ENCODE measurements at places on chromosomes 5 and 9.
A peak's percentile ranks its signal among the peaks of the same experiment; 100 is the strongest.

- no peak for DNase-seq
These were observed 203.6 kb downstream of the EDIL3 start for GRCh38 chr5:84181093-84181492.

DNA sequence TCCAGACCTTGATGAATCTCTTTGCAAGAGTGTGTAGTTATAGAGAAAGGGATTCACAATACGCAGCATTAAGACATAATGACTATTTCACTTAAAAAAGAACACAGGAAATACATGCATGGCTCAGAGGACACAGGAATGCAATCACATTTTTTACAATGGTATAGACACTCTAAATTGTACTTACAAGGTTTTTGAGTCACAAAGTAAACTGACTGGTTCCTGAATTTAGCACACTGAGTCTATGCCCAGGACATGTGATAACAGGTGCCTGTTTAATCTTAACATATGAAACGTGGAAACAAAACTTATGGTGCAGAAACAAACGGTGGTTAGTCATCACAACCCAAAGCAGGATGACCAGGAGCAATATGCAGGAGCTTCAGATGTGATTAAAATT is 6.7 kb downstream of the EPB41L4A start:
- no peak for DNase-seq

DNA sequence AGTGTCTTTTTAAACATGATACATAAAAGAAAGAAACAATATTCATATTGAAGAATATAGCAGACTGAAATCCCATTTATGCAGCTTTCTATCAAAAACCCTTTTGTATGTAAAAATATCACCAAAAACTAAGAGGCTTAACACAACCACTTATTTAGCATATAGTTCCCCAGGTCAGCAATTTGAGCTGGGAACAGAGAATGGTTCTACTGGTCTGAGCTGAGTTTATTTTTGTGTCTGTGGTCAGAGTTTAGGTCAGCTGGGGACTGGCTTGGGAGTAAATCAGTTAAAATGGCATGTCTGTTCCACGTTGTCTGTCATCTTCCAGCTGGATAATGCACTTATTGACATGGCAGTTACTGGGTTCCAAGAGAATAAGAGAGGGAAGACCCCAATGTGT is 165.0 kb downstream of the TMEM232 start:
- DNase-seq: no peak

DNA sequence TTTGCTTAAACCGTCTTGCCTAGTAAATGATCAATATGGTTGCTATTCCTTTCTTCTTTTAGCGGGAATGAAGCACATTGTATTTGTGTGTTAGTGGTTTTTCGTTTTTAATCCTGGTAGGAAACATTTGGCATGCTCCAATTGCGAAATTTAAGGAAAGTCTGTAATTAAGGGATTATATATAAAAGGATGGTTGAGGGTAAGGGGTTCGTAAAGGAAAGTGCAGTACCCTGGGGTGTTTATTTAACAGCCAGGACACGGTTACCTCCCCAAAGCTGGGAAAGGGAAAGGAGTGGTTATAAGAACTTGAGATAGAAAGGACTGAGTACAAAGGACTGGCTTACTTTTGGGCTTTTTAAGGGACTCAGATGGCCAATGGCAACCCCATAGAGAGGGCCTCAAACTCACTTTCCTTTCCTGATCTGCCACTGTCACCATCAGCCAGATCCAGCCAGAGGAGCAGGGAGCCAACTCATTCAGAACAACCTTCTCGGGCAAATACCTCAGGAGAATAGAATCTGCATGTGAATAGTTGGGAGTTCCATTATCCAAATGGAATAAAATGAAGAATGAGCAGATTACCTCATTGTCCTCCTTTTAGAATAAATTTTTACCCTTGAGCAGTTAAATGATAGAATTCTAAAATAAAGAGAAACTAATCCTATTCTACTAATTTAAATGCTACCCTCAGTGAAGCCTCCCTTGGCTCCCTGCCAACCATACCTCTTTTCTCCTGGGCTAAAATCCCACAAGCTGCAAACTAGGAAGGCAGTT is 117.7 kb downstream of the SNCAIP start:
- no peak for DNase-seq

- peak; percentile 14 for DNase-seq
These were observed 40.6 kb downstream of the ZNF883 start for GRCh38 chr9:112971415-112971814.

- DNase-seq: no peak
These were observed 152.9 kb upstream of the SLC28A3 start for GRCh38 chr9:84493284-84493947.

DNA sequence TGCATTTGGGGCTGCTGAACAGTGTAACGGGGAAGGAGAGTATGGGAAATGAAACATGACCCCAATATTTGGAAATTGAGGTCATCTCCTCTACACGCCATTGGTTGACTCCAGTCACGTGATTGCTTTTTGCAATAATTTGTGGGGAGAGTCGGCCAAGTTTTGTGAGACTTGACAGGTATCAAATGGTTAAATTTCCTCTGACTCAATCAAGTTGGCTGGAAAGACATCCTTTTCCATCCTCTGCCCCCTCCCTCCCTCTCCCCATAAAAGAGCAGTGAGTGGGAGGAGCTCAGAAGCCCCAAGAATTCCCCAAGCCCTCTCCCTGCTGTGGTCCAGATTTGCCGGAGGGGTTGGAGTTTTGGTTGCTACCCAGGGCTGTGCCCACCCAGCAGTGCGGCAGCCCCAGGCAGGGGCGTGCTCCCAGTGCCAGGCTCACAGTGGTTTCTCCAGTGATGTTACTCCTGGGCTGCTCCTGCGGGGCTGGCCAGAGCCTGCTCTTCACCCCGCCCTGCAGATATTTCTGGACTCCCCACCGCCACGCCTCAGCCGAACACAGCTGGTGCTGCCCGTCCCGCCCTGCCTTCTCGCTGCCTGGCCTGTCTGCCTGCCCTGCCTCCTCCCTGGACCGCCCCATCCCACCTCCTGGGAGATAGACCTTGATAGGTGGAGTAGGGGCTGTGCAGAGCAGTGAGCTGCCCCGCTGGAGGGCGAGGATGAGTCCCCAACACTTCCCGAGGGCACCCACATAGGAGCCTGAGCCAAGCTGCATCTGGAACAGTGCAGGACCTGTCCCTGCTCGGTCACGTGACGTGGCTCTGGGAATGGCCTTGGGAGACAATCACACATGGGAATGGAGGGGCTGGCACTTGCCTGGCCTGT is 3.4 kb downstream of the COL5A1 start:
- DNase-seq: peak; percentile 57

DNA sequence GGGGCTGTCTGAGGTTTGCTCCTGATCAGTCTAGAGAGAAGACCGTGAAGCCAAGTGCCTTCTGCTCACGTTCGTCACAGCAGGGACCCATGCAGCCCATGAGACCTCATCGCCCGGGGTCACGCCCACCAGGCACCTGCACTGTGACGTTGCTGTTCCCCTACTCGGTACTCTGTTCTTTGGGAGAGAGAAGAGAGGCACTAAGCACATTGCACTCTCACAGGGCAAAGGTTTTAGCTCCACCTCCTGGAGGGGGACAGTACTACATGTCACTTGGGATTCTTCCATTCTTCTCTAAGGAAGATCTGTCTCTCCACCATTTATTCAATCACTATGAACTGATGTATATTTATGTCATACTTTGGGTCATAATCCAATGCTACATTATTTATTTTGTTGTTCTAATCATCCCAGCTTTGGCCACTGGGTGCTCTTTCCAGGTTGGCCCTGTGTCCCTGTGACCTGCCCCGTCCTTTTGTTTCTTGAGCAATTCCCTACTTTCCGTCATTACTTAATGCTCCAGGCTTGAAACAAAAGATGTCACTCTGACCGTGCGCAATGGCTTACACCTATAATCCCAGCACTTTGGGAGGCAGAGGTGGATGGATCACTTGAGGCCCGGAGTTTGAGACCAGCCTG is 31.4 kb upstream of the BRD3 start:
- DNase-seq: no peak

DNA sequence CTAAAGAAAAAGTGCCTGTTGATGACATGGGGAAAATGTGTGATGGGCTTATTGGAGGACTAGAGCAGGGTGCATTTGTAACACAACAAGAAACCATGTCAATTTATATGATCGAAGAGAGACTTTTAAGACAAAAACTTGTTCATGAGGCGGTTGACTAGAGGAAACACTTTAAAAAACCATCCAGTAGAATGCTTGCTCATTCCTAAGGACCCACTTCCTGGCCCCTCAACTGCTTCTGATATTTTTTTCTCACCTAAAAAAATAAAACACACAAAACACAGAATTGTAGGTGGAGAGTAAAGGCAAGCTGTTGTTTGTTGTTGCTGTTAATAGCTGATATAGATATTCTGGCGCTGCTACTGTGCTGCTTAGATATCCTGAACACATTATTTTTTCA is 50.6 kb downstream of the SPIN1 start:
- no peak for DNase-seq

DNA sequence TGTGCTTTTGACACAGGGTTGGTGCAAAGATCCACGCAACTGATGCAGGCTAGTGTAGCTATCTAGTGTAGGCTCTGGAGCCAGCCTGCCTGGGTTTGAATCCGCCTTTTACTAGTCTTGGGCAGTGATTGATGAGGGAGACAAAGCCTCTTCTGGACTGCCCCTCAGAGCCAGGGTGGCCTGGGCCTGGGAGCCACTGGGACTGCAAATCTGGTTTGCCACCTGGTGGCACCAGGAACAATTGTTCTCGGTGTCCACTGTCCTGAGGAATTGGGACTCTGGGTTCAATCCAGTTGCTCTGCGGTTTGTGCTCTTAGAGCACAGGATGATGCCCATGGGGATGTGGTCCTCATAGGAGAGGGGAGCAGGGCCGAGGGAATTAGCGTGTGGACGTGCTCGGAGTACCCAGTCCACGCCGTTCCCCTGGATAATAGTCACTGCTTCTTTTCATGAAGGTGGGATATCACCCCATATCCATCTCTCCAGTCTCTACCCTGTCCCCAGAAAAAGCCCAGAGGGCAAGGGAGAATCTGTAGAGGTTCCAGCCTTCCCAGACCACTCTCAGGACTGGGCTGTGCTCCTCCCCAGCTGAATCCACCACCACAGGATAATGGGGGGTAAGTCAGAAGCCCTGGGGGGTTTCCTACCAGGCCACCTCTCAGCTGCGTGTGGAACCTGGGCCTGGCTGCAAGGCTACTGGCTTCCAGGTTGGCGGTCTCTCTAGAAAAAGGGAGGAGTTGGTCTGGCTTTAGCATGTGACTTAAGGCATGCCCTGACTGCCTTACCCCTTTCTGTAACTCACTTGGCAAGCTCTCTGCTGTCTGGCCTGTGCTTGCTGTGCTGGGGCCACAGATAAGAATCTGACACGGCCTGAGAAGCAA is 1.9 kb downstream of the B4GALT7 start:
- no peak for DNase-seq

DNA sequence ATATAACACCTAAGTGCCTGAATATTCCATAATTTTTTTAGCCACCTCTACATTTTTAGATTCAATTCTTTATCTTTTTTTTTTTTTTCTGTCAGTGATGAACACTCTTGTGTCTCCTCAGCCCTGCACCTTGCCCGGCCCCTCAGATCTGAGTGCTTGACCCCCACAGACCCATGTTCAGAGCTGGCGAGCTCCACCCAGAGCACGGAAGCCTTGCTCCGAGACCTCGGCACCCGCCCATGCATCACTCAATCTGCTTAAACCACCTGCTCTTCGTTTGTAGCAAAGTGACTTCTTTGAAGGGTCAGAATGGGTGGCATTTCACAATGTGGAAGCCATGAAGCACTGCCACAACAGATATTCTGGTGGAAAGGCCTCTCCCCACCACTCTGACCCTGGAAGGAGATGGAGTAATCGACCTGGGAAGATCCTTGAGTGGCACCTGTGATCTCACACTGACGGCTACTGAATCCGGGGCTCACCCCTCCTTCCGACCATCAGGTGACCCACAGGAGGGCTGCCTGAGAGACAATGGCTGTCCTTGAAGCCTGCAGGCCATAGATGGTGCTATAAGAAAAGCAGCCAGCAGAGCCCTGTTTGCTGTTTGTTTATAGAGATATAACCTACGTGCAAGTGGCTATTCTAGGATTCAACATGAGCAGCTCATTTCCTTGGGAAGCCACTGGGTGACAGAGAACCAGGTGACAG is 261.1 kb upstream of the IRX4 start:
- no peak for DNase-seq

DNA sequence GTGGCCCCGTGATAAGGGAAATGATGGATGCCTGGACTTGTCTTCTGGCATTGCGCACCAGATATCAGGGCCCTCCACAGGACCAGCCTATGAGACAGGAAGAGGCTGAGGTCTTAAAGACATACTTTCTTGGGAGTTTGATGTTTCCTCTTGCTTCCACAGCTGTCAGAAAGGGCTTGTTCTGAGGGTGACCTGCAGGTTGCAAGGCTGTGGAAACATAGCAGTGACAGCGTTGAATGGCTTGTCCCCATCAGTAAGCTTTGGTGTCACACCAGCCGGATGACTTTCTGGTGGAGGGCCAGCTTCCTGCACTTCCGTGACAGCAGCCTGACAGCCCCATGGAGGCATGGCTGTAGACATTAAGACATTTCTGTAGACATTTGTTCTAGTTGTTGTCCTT is 143.2 kb downstream of the C9orf152 start:
- no peak for DNase-seq

- no peak for DNase-seq
These were observed 23.0 kb downstream of the BARHL1 start for GRCh38 chr9:132605387-132605786.

DNA sequence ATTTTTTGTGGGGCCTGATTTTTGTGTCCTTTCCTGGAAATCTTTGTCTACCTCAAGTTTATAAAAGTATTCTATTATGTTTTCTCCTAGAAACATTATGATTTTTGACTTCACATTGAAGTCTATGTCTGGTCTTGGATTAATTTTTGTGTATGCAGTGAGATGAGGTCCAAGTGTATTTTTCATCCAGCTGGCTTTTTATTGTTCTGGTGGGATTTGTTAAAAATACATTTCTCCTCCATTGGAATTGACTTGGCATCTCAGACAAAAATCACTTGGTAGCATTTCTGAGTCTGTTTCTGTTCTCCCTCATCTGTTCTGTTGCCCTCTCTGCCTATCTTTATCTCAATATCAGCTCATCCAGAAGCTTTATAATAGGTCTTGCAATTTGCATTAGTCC is 109.0 kb downstream of the IRX1 start:
- no peak for DNase-seq

- peak; percentile 57 for DNase-seq
These were observed 100.3 kb upstream of the PANK3 start for GRCh38 chr5:168679515-168679920.

- no peak for DNase-seq
These were observed 895.5 kb upstream of the DMAC1 start for GRCh38 chr9:8694983-8695588.

- no peak for DNase-seq
These were observed 102.6 kb downstream of the CDC42SE2 start for GRCh38 chr5:131366428-131366827.

- no peak for DNase-seq
These were observed 73.3 kb upstream of the PCSK1 start for GRCh38 chr5:96506376-96506775.

DNA sequence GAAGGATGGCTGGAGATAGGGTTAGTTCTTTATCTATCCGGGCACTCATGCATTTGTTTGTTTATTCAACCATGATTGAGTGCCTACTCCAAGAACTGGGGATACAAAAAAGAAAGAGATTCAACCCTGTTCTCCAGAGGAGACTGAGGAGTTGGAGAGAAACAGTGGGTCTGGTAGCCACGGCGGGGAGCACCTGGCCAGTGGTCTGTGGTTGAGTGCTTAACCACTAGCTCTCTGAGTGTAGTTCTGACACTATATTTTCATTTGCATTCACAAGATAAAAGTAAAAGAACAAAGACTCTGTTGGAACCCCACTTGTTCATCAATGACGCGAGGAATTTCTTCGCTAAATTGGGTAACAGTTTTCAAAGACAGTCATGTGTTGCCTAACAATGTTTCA is 295.5 kb upstream of the MSX2 start:
- no peak for DNase-seq

GRCh38 chr5:34487159-34487879 is 168.8 kb upstream of the RAI14 start:
- no peak for DNase-seq
